Activated naive CD4-positive, alpha-beta T cell treated with anti-CD3 and anti-CD28 coated beads, Interleukin-2, amount 50 U/mL, for 16 hours (primary cell): ENCODE measurements at places on chromosomes 2 and 18.

DNA sequence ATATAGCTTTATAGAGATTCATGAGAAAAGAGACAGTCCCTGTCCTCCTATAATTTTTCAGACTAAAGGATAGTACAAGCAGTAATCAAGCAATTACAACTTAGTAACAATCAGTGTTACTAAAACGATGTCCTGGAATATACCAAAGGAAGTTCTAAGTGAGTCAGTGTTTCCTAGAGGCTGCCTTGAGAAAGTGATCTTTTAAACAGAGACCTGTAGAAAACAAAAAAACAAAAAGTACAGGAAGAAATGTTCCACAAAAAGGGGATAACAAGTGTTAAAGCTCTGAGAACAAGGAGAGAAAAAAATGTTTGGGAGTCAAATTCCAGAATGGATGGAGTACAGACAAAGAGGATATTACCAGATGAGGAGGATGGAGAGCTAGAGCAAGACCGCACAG is 556.4 kb downstream of the ERBB4 start:
- DNase-seq = no peak

GRCh38 chr2:99403084-99403483 is 65.9 kb downstream of the EIF5B start:
- no peak for DNase-seq

DNA sequence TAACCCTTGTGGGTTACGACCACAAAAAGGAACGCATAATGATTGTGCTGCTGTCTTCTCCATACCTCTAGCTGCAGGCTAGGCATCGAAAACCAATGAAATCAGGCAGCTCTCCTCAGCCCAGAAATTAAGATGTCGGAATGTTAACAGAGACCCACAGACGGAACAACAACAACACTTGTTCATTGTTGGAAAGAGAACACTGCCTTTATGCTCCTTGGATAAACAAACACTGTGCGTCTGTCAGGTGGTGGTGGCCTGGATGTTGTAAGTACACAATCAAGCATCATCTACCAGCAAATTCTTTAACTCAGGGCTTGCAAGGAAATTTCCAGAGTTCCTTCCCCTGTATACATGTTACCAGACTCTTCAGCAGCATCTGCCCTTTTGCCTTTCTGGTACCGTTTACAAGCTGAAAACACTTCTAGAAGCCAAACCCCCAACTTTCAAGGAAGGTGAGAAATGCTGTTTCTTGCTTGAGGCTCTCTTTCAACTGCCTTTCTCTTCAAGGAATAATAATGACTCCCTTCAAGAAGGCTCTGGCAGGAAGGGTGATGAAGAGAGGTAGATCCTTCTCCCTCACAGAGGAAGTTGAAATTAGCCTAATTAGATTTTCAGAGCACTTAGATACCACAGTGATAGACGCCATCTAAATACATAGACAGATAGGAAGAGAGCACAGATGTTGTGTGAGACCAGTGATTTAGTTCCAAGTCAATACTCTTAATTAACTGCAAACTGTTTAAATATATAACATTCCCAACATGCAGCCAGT is 332.7 kb downstream of the ZNF521 start:
- no peak for DNase-seq

DNA sequence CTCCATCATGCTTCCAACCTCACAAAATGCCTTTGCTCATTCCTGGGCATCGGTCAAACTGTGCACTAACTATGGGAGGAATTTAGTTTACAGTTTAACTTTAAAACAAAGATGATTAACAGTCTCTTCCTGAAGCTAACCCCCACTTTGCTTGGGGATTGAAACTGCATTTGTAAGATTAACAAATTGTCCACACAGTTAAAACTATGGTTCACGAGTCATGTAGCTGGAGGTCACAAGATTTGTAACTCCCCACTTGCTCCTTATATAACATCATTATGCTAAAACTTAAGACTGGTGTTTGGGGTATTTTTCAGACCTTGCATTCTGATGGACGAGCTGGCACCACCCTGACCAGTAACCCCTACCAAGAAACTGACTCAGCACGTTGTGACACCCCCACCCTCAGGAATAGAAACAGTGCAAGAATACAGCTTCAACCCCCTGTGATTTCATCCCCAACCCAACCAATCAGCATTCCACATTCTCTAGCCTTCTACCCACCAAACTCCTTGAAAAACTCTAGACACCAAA is 252.3 kb downstream of the MBD5 start:
- no peak for DNase-seq

- DNase-seq = no peak
These were observed 9.8 kb downstream of the KCNF1 start for GRCh38 chr2:10921525-10921924.

- DNase-seq = no peak
These were observed 51.8 kb upstream of the EPC2 start for GRCh38 chr2:148592791-148593190.

GRCh38 chr2:151978709-151979108 is 120.1 kb downstream of the CACNB4 start:
- no peak for DNase-seq

DNA sequence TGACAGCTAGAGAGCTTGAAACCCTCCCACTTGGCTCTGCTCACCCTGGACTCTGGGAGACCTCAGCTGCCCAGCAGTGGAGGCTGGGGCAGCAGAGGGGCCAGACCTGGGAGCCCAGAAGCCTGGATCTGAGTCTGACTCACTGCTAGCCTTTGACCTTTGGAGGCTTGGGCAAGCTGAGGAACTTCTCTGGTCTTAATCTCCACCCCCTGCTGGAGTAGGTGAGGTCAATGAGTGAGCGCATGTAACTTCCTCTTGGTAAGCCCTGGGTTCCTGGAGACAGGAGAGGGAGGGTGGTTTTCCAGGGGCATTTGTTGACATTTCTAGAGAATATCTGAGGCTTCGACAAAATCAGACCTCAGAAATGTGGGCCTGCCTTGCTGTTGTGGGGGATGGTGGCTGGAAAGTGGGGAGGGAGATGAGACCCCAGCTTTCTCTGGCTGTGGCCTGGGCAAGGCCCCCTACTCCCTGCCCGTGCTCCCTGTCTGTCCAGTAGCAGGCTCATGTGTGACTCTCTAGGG is 73.0 kb upstream of the YWHAQ start:
- no peak for DNase-seq

DNA sequence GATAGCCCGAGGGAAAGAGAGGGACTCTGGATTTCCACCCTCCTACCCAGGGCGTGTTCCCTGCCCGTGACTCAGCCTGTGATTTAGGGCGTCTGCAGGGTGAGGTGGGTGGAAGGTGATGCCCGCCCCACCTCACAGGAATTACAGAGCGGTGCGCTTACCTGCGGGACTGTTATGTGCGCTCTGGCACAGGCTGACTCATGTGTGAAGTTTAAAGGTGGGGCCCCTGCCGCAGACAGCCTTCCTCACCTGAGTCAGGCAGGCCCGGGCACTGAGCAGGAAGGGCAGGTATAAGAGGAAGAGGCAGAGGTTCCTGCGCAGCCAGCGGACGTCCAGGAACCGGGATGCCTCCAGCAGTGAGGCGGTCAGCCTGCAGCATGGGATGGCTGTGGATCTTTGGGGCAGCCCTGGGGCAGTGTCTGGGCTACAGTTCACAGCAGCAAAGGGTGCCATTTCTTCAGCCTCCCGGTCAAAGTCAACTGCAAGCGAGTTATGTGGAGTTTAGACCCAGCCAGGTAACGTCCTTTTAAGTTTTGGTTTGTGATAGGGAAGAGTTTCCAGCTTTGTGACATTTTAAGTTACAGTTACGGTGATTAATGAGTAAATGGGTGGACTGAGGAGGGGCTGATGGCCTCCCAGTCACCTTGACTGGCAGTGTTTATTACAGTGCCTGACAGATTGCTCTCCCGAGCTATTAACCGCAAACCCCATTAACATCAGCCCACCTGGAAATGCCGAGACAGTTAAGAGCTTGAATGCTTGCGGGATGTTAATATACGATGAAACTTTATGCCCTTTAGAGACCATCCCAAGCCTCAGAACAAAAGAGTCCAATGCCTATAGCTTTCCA is 141.6 kb upstream of the TTC39C start:
- DNase-seq = peak; percentile 41

- DNase-seq = no peak
These were observed 958.8 kb upstream of the NRXN1 start for GRCh38 chr2:51990684-51991083.

GRCh38 chr2:12397854-12398253 is 318.9 kb upstream of the TRIB2 start:
- DNase-seq = no peak
